ENCODE measurements at places on chromosomes 4 and X.
A peak's percentile ranks its signal among the peaks of the same experiment; 100 is the strongest.

GRCh38 chr4:123676890-123677229 lies 280.3 kb downstream of the SPRY1 start:
- H3K4me3 ChIP-seq: no peak overlapping the region
- H3K27ac ChIP-seq: no peak overlapping the region
- DNase-seq: no peak
- no peaks in the 10 kb centered on the region for H3K36me3 ChIP-seq

GRCh38 chrX:18582910-18583493 lies 88.9 kb downstream of the RS1 start:
- H3K4me1 ChIP-seq: peaks cover 8% of the 10 kb centered on the region
- DNase-seq: no peak
- H3K27me3 ChIP-seq: no peaks in the 10 kb centered on the region
- peak overlapping the region; percentile 3 for H3K27ac ChIP-seq
- H3K4me3 ChIP-seq: no peak overlapping the region

GRCh38 chrX:129462707-129463106 lies 60.6 kb downstream of the SMARCA1 start:
- H3K4me1 ChIP-seq: no peaks in the 10 kb centered on the region
- H3K27me3 ChIP-seq: no peaks in the 10 kb centered on the region
- H3K36me3 ChIP-seq: peaks cover 5% of the 10 kb centered on the region
- no peak overlapping the region for H3K27ac ChIP-seq
- no peak overlapping the region for H3K4me3 ChIP-seq

GRCh38 chr4:10164877-10165283 lies 48.3 kb upstream of the WDR1 start:
- peaks cover 4% of the 10 kb centered on the region for H3K27me3 ChIP-seq
- peaks cover 18% of the 10 kb centered on the region for H3K4me1 ChIP-seq
- DNase-seq: peak; percentile 50
- no peaks in the 10 kb centered on the region for H3K36me3 ChIP-seq

DNA sequence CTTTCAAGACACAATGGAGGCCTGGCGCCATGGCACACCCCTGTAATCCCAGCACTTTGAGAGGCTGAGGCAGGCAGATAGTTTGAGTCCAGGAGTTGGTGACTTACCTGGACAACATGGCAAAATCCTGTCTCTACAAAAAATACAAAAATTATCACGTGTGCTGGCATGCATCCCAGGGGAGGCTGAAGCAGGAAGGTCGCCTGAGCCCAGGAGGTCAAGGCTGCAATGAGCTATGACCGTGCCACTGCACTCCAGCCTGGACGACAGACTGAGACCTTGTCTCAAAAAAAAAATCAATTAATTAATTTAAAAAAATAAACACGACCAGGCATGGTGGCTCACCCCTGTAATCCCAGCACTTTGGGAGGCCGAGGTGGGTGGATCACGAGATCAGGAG lies 2.0 kb upstream of the CTPS2 start:
- no peak for DNase-seq
- peaks cover 14% of the 10 kb centered on the region for H3K4me1 ChIP-seq
- H3K27ac ChIP-seq: no peak overlapping the region

DNA sequence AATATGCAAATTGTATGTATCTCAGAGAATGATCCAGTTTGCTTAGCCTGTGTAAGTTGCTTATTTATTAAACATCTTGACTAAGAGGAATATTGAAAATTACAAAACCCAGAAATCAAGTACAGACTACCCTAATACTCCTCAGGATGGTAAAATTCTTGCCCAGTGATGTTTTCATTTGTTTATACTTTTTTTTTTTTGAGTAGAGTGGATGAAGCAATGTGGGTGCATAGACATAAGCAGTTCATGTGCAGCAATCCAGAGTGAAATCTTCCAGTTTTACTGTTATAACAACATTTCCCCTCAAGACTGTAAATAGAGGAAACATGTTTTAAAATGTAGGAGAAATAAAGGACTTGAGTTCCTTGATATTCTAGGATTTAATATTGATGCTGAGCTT lies 4.7 kb downstream of the GLRB start:
- no peak overlapping the region for H3K4me3 ChIP-seq
- H3K27ac ChIP-seq: no peak overlapping the region
- H3K36me3 ChIP-seq: no peaks in the 10 kb centered on the region
- no peak for DNase-seq

GRCh38 chrX:21632027-21632426 lies 26.1 kb downstream of the KLHL34 start:
- H3K36me3 ChIP-seq: no peaks in the 10 kb centered on the region
- no peaks in the 10 kb centered on the region for H3K27me3 ChIP-seq
- no peak for DNase-seq
- H3K4me3 ChIP-seq: no peak overlapping the region
- H3K27ac ChIP-seq: no peak overlapping the region

DNA sequence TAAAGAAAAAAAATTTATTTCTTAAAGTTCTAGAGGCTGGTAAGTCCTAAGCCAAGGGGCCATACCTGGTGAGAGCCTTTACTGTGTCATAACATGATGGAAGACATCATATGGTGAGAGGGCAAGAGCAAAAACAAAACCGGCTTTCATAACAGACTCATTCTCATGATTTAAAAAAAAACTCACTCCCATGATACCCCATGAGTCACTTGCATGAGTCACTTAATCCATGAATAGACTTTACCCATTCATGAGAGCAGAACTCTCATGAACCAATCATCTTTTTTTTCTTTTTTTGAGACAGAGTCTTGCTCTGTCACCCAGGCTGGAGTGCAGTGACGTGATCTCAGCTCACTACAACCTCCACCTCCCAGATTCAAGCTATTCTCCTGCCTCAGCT lies 369.7 kb upstream of the DIAPH2 start:
- DNase-seq: peak; percentile 38
- no peaks in the 10 kb centered on the region for H3K27me3 ChIP-seq
- H3K27ac ChIP-seq: no peak overlapping the region
- no peaks in the 10 kb centered on the region for H3K36me3 ChIP-seq
- no peaks in the 10 kb centered on the region for H3K4me1 ChIP-seq
- H3K4me3 ChIP-seq: no peak overlapping the region

DNA sequence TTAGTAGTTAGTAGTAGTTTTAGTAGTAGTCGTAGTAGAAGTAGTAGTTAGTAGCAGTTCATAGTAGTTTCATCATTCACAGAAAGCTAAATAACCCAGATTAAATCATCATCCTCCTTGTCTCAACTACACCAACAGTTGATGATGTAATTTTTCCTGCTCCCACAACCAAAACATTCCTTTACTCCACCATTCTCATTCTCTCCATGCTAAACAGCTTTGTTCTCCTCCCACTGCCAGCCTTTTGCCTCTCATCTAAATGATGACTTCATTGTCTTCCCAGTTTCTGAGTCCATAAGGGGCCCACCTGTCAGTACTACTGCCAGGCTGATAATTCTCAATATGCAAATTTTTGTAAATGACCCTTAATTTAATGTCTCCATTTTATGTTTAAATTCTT lies 68.9 kb downstream of the ARHGAP24 start:
- H3K27ac ChIP-seq: no peak overlapping the region
- no peaks in the 10 kb centered on the region for H3K27me3 ChIP-seq
- no peak for DNase-seq

- H3K36me3 ChIP-seq: peaks cover 4% of the 10 kb centered on the region
- DNase-seq: peak; percentile 74
- peaks cover 27% of the 10 kb centered on the region for H3K4me1 ChIP-seq
- H3K27ac ChIP-seq: peak overlapping the region; percentile 72
- peak overlapping the region; percentile 41 for H3K4me3 ChIP-seq
- no peaks in the 10 kb centered on the region for H3K27me3 ChIP-seq
Observed at GRCh38 chr4:28557755-28558154, 1697.1 kb downstream of the STIM2 start.

DNA sequence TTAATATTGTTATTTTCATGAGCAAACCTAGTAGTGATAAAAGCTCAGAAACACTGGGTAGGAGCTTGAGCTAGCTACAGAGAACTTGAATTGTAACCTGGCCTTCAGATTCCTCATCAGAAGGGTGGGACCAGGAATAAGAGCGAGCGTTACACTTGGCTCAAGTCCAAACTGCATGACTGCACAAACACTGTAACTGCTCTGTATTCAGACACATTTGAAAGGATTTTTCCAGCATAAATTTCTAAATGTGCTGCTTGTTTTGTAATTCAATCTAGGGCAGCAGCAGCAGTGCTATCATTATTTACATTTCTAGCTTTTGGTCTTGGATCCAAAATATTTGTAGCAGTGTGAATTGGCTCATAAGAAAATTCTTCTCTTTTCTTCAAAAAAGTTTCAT lies 133.0 kb upstream of the TMLHE start:
- H3K27ac ChIP-seq: no peak overlapping the region
- H3K36me3 ChIP-seq: no peaks in the 10 kb centered on the region
- no peak overlapping the region for H3K4me3 ChIP-seq
- no peaks in the 10 kb centered on the region for H3K27me3 ChIP-seq

- no peak for DNase-seq
- peaks cover 10% of the 10 kb centered on the region for H3K36me3 ChIP-seq
- H3K4me3 ChIP-seq: peak overlapping the region; percentile 40
- H3K4me1 ChIP-seq: peaks cover 60% of the 10 kb centered on the region
Observed at GRCh38 chr4:187547316-187547715, 448.3 kb upstream of the ZFP42 start.

GRCh38 chr4:44668526-44668925 lies 9.7 kb upstream of the GUF1 start:
- no peak for DNase-seq
- H3K27me3 ChIP-seq: peaks cover 3% of the 10 kb centered on the region
- no peaks in the 10 kb centered on the region for H3K4me1 ChIP-seq
- H3K36me3 ChIP-seq: no peaks in the 10 kb centered on the region
- no peak overlapping the region for H3K27ac ChIP-seq

DNA sequence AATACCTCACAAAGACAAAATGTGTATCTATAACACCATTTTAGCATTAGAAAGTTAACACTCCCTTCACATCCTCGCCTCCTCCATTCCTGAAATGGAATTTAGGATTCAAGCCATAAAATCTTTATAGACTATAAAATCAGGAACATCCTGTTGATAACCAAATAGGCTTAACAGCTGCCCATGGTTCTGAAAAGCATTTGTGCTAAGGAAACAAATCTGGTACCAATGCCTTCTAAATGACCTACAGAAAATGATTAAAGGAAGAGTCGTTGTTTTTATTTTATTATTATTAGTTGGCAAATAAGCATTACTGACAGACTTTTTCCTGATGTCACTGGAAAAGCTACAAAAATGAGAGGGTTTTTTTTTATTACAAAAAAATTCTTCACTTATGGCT lies 79.8 kb downstream of the PAPSS1 start:
- peaks cover 8% of the 10 kb centered on the region for H3K36me3 ChIP-seq
- H3K27me3 ChIP-seq: no peaks in the 10 kb centered on the region
- H3K4me3 ChIP-seq: no peak overlapping the region
- DNase-seq: no peak

DNA sequence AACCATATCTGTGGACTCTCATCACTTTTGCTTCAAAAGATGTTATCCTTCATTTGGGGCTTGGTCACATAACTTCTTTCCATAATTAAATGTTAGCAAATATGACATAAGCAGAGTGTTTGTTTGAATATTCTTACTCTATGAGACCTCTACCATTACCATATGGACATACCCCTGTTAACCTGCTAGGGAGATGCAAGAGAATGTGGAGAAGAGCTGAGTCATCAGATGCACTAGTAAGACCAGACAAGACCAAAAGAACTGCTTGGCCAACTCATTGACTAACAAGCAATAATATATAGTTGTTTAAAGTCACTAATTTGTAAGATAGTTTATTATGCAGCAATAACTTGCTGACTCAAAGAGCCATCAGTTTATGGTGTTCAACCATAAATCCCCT lies 652.9 kb downstream of the SMARCA1 start:
- H3K27ac ChIP-seq: no peak overlapping the region
- no peaks in the 10 kb centered on the region for H3K36me3 ChIP-seq
- no peak for DNase-seq
- no peak overlapping the region for H3K4me3 ChIP-seq
- no peaks in the 10 kb centered on the region for H3K4me1 ChIP-seq

- H3K4me3 ChIP-seq: no peak overlapping the region
- no peak for DNase-seq
- no peaks in the 10 kb centered on the region for H3K36me3 ChIP-seq
- no peak overlapping the region for H3K27ac ChIP-seq
Observed at GRCh38 chr4:148376151-148376550, 66.1 kb downstream of the NR3C2 start.
